ENCODE measurements at places on chromosomes 2 and 18. TPM values are rescaled to one million over a fixed set of nuclear protein-coding genes. Genes with fewer than 3 reads are reported as not detected.

Gene KCNIP3
- 1.5 TPM for total RNA-seq

- no peak overlapping the region for H3K4me3 ChIP-seq
- H3K4me1 ChIP-seq, result peaks cover 7% of the 10 kb centered on the region
- no peaks in the 10 kb centered on the region for H3K27me3 ChIP-seq
- no peak overlapping the region for H3K27ac ChIP-seq
These were observed 6.1 kb upstream of the MPP4 start for GRCh38 chr2:201704536-201704935.

DNA sequence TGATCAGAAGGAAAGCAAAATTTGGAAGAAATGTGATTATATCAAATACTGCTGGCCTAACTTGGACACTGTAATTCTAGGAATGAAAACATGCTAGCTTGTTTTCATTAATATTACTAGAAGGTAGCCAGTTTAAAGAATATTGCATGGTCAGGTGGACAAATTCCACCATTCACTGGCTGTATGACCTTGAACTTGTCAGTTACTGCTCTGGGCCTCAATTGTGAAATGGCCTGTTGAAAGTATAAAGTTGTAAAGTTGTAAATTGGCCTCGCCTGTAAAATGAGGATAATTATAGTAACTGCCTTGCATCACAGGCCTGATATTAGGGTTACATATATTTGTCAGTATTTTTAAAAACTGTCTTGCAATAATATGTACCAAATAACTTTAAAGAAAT is 398.4 kb upstream of the CHST9 start:
- no peaks in the 10 kb centered on the region for H3K27me3 ChIP-seq
- H3K4me1 ChIP-seq, result no peaks in the 10 kb centered on the region
- no peak for DNase-seq

DNA sequence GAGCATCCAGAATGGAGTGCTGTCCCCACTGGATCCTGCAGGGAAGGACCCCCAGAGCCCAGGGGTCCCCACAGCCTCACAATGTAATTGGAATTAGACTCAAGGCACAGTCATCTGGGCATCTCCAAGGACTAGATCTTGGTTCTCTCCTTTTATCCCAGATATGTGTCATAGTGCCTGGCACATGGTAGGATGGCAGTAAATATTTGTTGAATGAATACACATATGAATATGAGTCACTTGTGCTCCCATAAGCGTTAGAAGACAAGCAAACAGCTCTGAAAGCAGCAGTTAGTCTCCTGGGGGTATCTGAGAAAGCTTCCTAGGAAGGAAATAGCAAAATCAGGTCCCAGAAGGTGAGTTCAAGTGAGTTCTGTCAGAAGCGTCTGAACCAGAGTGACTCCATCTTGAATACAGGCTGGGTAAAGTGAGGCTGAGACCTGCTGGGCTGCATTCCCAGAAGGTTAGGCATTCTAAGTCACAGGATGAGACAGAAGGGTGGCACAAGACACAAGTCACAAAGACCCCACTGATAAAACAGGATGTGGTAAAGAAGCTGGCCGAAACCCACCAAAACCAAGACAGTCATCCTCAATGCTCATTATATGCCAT is 234.1 kb upstream of the ID2 start:
- DNase-seq, result no peak
- no peaks in the 10 kb centered on the region for H3K27me3 ChIP-seq
- no peak overlapping the region for H3K4me3 ChIP-seq
- no peak overlapping the region for H3K27ac ChIP-seq

- no peak for DNase-seq
- no peak overlapping the region for H3K27ac ChIP-seq
- H3K4me3 ChIP-seq, result no peak overlapping the region
- H3K36me3 ChIP-seq, result peaks cover 23% of the 10 kb centered on the region
These were observed 3.6 kb downstream of the ACTR1B start for GRCh38 chr2:97660044-97660774.

Measured in H9 (cell line).